ENCODE measurements at places on chromosomes 7 and 10. TPM values are rescaled to one million over a fixed set of nuclear protein-coding genes. Genes with fewer than 3 reads are reported as not detected.
A peak's percentile ranks its signal among the peaks of the same experiment; 100 is the strongest.

DNA sequence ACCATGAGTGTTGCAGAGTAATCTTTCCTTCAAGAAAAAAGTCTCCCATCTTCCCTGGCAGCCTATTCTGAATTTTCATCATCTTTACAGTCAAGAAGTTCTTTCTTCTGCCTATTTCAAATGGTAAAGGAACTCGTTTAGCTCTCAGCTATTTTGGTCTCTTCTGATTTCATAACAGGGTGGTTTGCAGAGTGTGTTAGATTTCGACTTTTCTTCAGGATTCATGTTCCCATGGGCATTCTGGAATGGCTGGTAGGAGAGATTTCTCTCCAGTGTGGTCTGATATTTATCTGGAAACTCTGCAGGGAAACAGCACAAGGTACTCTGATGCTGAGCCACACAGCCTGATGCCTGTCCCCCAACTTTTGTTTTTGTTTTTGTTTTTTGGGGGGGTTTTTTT, 111.1 kb upstream of the FAM171A1 start:
- DNase-seq, result peak; percentile 86

DNA sequence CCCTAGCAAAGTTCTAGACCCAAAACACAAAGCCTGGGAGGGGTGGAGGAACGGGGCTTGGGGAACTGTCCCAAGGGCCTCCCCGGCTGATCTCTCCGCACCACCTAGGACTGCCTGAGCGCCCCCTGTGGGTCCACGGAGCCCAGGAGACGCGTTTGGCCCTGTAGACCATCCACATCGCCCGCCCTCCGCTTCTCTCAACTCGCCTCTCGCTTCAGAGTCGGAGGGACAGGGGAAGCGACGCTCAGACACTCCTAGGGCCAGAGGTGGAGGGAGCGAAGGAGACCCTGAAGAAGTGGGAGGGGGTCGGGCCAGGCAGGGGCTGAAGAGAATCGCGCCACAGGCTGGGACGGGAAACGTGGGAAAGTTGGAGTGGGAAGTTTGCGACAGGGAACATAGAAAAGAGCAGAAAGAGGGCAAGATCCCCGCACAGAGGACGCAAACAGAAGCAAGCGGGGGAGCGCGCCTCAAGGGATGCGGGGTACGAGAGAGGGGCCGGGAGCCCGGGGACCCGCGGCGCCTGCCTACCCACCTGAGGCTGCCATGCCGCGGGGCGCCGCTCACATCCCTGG, 378 bp downstream of the PIK3AP1 start:
- DNase-seq, result no peak

GRCh38 chr10:114753126-114753525, 68.5 kb upstream of the FHIP2A start:
- no peak for DNase-seq

The FAM25A gene
- total RNA-seq, result not detected

The CHRM2 gene
- 26.4 TPM for total RNA-seq

Measured in fibroblast of the aortic adventitia (primary cell).